CD4-positive, alpha-beta T cell treated with Interleukin-1 beta for 1 hour (primary cell): ENCODE measurements at places on chromosomes 6 and 20.

DNA sequence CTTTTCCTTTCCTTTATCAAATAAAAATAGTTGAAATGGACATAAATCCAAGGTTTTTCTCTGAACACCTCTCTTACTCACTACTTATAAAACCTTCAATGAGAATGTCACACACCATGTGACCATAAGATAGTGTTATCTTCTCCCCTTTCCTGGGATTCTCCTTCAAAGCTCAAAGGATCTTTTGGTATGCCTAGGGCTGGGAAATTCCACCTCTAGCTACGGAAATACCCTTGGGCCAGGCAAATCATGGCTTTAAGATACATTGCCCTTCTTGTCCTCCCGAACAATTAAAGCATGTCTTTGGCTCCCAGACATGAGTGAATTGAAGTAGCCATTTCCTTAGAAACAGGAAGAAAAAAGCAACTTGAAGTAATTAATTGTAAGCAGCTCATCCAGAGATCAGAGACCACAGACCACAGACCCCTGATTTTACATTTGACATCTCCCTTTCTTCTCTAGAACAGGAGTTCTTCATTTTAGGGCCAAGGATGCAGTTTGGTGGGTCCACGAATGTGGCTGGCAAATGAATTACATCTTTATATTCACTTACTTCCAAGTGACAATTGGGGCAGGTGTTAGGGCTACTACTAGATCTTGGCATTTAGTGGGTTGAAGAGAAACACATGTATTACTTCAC, 4.1 kb downstream of the PLCB4 start:
- no peak for DNase-seq

- no peak for DNase-seq
Measured at GRCh38 chr6:143401068-143401446, 49.4 kb downstream of the ADAT2 start.

DNA sequence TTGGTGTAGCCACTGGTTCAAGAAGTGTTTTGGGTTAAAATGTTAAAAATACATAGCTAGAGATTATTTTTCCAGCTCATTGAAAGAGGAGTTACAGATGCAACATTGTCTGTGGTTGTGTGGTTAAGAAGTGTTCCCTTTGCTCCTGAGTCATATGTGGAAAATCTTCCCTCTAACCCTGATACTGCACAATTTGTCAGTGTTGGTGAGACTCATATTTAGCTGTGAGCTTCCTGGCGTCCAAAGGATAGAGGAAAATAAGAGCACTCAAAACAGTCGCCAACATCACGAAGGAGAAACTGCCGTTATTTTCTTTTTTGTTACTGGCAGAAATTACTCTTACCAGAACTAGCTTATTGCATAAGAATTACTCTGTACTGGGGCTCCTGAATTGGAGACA, 250.4 kb downstream of the CDH4 start:
- DNase-seq, result no peak

DNA sequence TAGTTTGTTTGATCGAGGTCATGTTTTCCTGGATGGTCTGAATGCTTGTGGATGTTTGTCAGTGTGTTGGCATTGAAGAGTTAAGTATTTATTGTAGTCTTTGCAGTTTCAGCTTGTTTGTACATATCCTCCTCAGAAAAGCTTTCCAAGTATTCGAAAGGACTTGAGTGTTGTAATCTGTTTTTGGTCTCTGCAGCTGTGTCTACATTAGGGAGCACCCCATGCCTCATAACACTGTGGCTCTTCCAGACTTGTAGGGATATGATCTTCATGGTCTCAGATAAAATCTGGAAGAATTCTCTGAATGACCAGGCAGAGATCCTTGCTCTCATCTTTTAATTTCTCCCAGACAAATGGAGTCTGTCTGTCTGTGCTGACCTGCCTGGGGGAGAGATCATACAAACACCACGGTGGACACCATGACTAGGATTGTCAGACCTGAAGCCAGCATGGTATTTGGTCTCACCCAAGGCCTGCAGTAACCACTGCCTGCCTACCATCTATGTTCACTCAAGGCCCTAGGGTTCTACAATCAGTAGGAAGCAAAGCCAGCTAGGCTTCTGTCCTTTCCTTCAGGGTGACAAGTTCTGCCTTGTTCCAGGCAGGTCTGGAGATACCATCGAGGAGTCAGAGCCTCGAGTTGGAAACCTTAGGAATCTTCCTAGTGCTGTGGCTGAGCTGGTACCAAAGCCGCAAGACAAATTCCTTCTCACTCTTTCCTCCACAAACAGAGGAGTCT, 114.7 kb upstream of the KHDRBS2 start:
- no peak for DNase-seq

- no peak for DNase-seq
Measured at GRCh38 chr6:147508042-147508865, at the start of gene SAMD5. SAMD5 (plus strand) TSS chr6:147508690; CDS start chr6:147508929, 239 bp downstream.
